Calu3 (cell line): ENCODE measurements at places on chromosomes 3 and 15. TPM values are rescaled to one million over a fixed set of nuclear protein-coding genes. Genes with fewer than 3 reads are reported as not detected.

DNA sequence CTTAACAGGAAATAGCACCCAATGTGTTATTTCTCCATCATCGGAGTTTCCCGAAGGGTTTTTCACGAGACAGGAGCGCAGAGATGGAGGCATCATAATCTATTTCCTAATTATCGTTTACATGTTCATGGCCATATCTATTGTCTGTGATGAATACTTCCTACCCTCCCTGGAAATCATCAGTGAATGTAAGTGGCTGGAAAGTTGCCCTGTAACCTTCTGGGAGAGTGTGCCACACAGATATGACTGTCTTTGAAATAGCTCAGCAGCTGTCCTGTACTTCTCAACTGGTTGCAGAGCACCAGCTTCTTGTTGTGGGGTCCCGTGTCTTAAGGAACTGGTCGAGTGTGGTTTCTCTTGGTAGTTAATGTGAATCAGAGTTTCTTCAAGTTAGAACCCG is 1.1 kb downstream of the SLC24A5 start:
- H3K4me3 ChIP-seq, result no peak overlapping the region
- H3K27me3 ChIP-seq, result peaks cover 22% of the 10 kb centered on the region
- DNase-seq, result no peak
- H3K36me3 ChIP-seq, result no peaks in the 10 kb centered on the region

GRCh38 chr3:103459815-103460214 is 1025.0 kb downstream of the ZPLD1 start:
- H3K36me3 ChIP-seq, result no peaks in the 10 kb centered on the region
- H3K4me1 ChIP-seq, result no peaks in the 10 kb centered on the region
- no peak overlapping the region for H3K27ac ChIP-seq

DNA sequence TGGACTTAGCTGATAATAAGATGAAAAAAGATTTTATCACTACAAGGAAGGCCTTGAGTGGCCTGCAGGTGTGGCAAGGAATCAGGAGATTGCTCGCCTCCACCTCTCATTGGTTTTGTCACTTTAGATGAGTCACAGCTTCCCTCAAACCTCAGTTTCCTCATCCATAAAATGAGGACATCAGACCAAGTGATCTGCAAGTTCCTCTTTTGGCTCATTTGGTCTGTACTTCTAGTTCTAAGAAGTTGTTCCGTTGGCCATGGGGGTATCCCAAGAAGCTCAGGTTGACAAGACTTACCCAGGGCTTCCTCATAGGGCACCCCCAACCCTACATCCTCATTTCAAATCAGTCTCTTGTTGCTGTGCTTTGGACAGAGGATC is 254.1 kb downstream of the UACA start:
- no peaks in the 10 kb centered on the region for H3K27me3 ChIP-seq
- peaks cover 65% of the 10 kb centered on the region for H3K4me1 ChIP-seq
- peak overlapping the region; percentile 96 for H3K27ac ChIP-seq
- peak overlapping the region; percentile 28 for H3K4me3 ChIP-seq
- peaks cover 36% of the 10 kb centered on the region for H3K36me3 ChIP-seq

DNA sequence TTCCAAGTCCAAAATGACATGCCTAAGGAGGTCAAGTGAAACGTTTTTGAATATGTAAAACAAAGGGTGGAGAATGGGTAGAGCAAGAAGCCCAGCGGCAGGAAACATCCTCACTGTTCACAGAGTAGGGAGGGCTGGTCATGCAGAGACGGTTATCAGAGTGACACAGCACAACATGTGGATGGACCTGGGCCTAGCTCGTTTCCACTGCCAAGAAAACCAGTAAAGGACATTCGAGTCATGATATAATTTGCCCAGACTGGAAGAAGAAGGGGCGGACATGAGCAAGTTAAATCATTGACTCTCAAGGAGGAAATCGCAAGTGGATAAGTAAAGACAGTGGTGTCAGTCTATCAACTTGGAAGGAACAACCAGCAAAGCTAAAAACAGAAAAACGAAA is 89.3 kb downstream of the LRIG1 start:
- H3K27ac ChIP-seq, result no peak overlapping the region
- H3K4me1 ChIP-seq, result no peaks in the 10 kb centered on the region
- no peaks in the 10 kb centered on the region for H3K36me3 ChIP-seq
- DNase-seq, result no peak
- H3K27me3 ChIP-seq, result no peaks in the 10 kb centered on the region

- peaks cover 17% of the 10 kb centered on the region for H3K36me3 ChIP-seq
- H3K27ac ChIP-seq, result no peak overlapping the region
- H3K4me3 ChIP-seq, result peak overlapping the region; percentile 92
- no peaks in the 10 kb centered on the region for H3K4me1 ChIP-seq
These were observed 891 bp downstream of the NXPE3 start for GRCh38 chr3:101779822-101780381.

- no peaks in the 10 kb centered on the region for H3K4me1 ChIP-seq
- H3K36me3 ChIP-seq, result no peaks in the 10 kb centered on the region
- no peak for DNase-seq
- H3K4me3 ChIP-seq, result no peak overlapping the region
- H3K27ac ChIP-seq, result no peak overlapping the region
- no peaks in the 10 kb centered on the region for H3K27me3 ChIP-seq
These were observed 1115.0 kb downstream of the IGSF11 start for GRCh38 chr3:117919621-117920020.

DNA sequence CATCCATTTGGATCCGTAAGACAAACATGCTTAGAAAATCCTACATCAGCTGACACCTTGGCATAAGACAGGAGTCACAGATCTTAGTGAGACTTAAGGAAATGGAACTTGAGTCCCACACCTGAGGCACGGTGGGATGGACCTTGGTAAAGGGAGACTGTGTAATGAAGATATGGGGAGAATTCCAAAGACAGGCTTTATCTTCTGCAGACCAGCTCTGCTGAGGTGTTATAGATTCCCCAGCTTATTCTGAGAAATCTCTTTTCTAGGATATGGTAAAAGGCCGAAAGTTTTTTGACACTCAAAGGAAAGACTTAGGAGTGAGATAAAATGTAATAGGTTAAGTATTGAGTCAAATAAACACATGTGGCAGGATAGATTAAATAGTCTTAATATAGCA is 8.3 kb upstream of the MTMR10 start:
- no peaks in the 10 kb centered on the region for H3K4me1 ChIP-seq
- H3K27me3 ChIP-seq, result no peaks in the 10 kb centered on the region
- no peaks in the 10 kb centered on the region for H3K36me3 ChIP-seq
- no peak overlapping the region for H3K4me3 ChIP-seq
- H3K27ac ChIP-seq, result no peak overlapping the region

DNA sequence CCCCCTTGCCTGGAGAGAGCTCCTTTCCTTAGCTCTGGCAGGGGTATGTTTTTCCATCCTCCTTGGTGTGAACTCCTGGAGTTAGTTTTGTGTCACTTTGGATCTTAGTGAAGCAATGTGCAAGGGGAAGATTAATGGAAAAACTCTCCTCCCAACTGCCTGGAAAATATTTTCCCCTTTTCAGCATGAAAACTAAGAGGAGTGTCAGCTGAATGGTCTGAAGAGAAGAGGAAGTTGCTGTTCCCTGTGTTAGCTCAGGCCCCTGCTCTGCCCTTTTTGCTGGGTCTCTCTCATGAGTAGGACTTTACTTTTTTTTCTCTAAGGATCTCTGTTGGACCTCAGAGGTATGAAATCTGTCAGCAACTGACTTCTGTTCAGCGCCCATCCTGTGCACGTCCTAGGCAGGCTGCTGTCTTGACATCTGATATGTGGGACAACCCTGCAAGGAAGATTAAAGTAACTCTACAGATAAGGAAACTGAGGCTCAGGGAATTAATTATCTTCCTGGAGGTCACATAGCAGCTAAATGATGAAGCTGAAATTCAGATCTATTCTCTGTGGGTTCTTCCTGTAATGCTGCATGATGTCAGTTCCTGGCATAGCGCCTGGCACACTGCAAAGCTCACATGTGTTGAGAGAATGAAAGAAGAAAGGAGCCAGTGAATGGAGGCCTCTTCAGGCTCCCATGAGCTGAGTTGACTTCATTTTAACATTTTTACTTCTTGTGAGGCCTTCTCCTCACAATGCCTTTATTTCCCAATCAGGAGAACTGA is 109.7 kb upstream of the GALNT15 start:
- no peaks in the 10 kb centered on the region for H3K36me3 ChIP-seq
- DNase-seq, result no peak

DNA sequence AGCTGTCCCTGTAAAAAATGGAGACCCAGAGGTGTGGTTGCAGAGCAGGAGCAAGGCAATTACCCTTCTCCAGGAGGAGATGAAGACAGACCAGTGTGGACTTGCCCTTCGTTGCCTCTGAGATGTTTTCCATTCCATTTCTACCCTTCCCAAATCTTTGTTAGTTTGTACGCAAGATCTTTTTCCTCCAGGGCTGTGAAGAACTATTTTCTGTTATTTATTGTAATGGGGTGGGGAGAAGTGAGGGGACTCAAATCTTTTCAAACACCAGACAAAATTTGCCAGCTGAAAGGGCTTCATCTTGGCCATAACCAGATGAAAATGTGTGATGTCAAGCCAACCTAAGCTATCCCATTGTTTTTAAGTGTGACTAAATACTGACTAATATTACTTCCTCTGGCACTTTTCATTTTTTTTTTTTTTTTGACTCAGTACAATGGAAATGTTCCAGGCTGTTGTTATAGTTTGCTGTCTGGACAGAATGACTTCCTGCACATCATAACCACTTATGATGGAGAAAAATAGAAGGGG is 271.3 kb upstream of the TPRG1 start:
- DNase-seq, result no peak
- no peaks in the 10 kb centered on the region for H3K27me3 ChIP-seq
- no peak overlapping the region for H3K4me3 ChIP-seq
- H3K4me1 ChIP-seq, result peaks cover 9% of the 10 kb centered on the region

- H3K4me3 ChIP-seq, result no peak overlapping the region
- no peaks in the 10 kb centered on the region for H3K4me1 ChIP-seq
- H3K36me3 ChIP-seq, result no peaks in the 10 kb centered on the region
- DNase-seq, result no peak
- H3K27me3 ChIP-seq, result no peaks in the 10 kb centered on the region
- no peak overlapping the region for H3K27ac ChIP-seq
These were observed 20.6 kb upstream of the KNG1 start for GRCh38 chr3:186696522-186696921.

DNA sequence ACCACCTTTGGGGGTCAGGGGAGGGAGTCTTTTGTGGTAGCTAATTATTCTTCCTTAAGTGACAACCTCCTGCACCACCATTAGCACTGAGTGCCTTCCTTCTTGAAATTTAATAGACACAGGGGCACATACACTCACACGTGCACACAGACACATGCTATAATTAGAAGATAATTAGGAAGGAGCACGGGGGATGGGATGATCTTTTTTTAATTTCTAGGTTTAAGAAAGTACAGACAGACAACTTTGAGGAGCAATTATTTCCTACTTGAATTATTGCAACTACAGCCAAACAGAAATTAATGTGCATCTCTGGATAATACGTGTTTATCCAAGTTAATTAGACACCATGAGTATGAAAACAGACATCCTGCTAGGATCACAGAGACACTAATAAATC is 44.8 kb upstream of the GUCA1C start:
- no peaks in the 10 kb centered on the region for H3K36me3 ChIP-seq
- H3K4me1 ChIP-seq, result no peaks in the 10 kb centered on the region
- no peak overlapping the region for H3K4me3 ChIP-seq
- H3K27ac ChIP-seq, result no peak overlapping the region

- H3K4me1 ChIP-seq, result no peaks in the 10 kb centered on the region
- H3K27me3 ChIP-seq, result no peaks in the 10 kb centered on the region
- no peak for DNase-seq
- H3K4me3 ChIP-seq, result no peak overlapping the region
- H3K36me3 ChIP-seq, result no peaks in the 10 kb centered on the region
- no peak overlapping the region for H3K27ac ChIP-seq
These were observed 1208.5 kb downstream of the NSUN3 start for GRCh38 chr3:95271395-95271794.

GRCh38 chr3:194387276-194387675 is 11.8 kb downstream of the GP5 start:
- no peak overlapping the region for H3K27ac ChIP-seq
- no peak for DNase-seq

DNA sequence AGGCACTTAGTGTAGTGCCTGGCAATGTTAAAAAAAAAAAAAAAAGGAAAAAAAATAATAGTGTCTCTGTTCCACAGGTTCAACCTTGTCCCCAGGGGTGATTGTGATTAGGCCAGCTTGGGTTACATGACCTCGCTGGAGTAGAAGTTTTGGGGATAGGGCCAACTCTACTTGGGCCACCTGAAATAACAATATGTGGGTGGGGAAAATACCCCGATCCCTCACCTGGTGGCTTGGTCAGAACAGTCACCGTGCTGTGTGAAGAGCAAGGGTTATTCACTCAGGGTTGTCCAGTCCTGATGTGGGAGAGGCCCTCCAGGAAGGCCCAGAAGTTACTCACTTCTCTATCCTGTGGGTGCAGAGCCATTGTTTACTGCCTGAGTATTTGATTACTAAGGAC is 19.5 kb downstream of the XYLB start:
- peaks cover 17% of the 10 kb centered on the region for H3K36me3 ChIP-seq
- no peak overlapping the region for H3K27ac ChIP-seq
- H3K27me3 ChIP-seq, result no peaks in the 10 kb centered on the region
- no peak for DNase-seq
- no peak overlapping the region for H3K4me3 ChIP-seq

- H3K27me3 ChIP-seq, result peaks cover 63% of the 10 kb centered on the region
- DNase-seq, result peak; percentile 9
- H3K4me3 ChIP-seq, result no peak overlapping the region
- H3K27ac ChIP-seq, result no peak overlapping the region
- H3K36me3 ChIP-seq, result no peaks in the 10 kb centered on the region
These were observed 192.6 kb downstream of the PDZRN3 start for GRCh38 chr3:73432023-73432705.

GRCh38 chr15:72783640-72784455 is at the start of gene ADPGK:
Gene ADPGK (minus strand): TSS chr15:72783758. CDS start chr15:72783691, 67 bp downstream.
- DNase-seq, result peak; percentile 97
- H3K27me3 ChIP-seq, result peaks cover 9% of the 10 kb centered on the region
- peak within 1 kb of the TSS; percentile 92 for H3K27ac ChIP-seq
- H3K36me3 ChIP-seq, result peaks cover 24% of the 10 kb centered on the region
- peak within 1 kb of the TSS; percentile 87 for H3K4me3 ChIP-seq
- H3K4me1 ChIP-seq, result peaks cover 21% of the 10 kb centered on the region

The ROPN1 gene
- not detected in 2 replicates for total RNA-seq

The ADAMTS9 gene
- total RNA-seq, result 54.6 and 63.3 TPM in 2 replicates

The RARRES1 gene
- 1,088 and 1,195 TPM in 2 replicates for total RNA-seq

The MOBP gene
- total RNA-seq, result 0.57 TPM in 1 of 2 replicates, not detected in the other

The XCR1 gene
- not detected in 2 replicates for total RNA-seq

The ALDH1A2 gene
- 219 and 231 TPM in 2 replicates for total RNA-seq

The LRRN1 gene
- 12.6 and 22.1 TPM in 2 replicates for total RNA-seq

The SCN5A gene
- 0.42 and 0.61 TPM in 2 replicates for total RNA-seq

The ERICH6 gene
- total RNA-seq, result 0.29 TPM in 1 of 2 replicates, not detected in the other
